ENCODE measurements at places on chromosomes 4 and X. TPM values are rescaled to one million over a fixed set of nuclear protein-coding genes. Genes with fewer than 3 reads are reported as not detected.

The PTPN13 gene
- total RNA-seq: 77.2 TPM

The HSFX4 gene
- not detected for total RNA-seq

The BEX5 gene
- total RNA-seq: 4.4 TPM

The HAND2 gene
- total RNA-seq: 0.35 TPM

The RAP2C gene
- total RNA-seq: 27.4 TPM

The TLR2 gene
- total RNA-seq: 102 TPM

The ESX1 gene
- total RNA-seq: not detected

The GPRASP1 gene
- 5.0 TPM for total RNA-seq

The AKAP14 gene
- 4.8 TPM for total RNA-seq

The DCAF12L2 gene
- not detected for total RNA-seq

The BGN gene
- total RNA-seq: 157 TPM

The TMEM47 gene
- total RNA-seq: 24.8 TPM

The SGMS2 gene
- total RNA-seq: 89.0 TPM

The SYN1 gene
- 0.44 TPM for total RNA-seq

The ETDC gene
- not detected for total RNA-seq

The AFF2 gene
- 10.9 TPM for total RNA-seq

The PCDH11X gene
- total RNA-seq: 0.18 TPM

The NDST4 gene
- total RNA-seq: not detected

The NXF2B gene
- 1.0 TPM for total RNA-seq

The ARHGAP6 gene
- total RNA-seq: 16.7 TPM

The WNK3 gene
- 0.62 TPM for total RNA-seq

The RAB33A gene
- 0.59 TPM for total RNA-seq

The BMP3 gene
- total RNA-seq: 18.2 TPM

The ZFYVE28 gene
- 12.9 TPM for total RNA-seq

The MEPE gene
- total RNA-seq: not detected

The ARAP2 gene
- 74.5 TPM for total RNA-seq

The PABPC5 gene
- 1.6 TPM for total RNA-seq

The CACNA1F gene
- 1.4 TPM for total RNA-seq

The YY2 gene
- 1.1 TPM for total RNA-seq

The ALPK1 gene
- total RNA-seq: 40.1 TPM

The TRAPPC11 gene
- 38.6 TPM for total RNA-seq

The RAB40A gene
- 0.53 TPM for total RNA-seq

The PNCK gene
- not detected for total RNA-seq

The HEPH gene
- 11.4 TPM for total RNA-seq

The UCP1 gene
- not detected for total RNA-seq

The MAGEB1 gene
- total RNA-seq: not detected

The USP17L13 gene
- not detected for total RNA-seq

The SLITRK2 gene
- 0.15 TPM for total RNA-seq

The STARD8 gene
- 36.5 TPM for total RNA-seq

The DRP2 gene
- not detected for total RNA-seq

The CENPVL1 gene
- not detected for total RNA-seq

The CLIC2 gene
- total RNA-seq: 53.4 TPM

The XAGE1A gene
- not detected for total RNA-seq

The TMPRSS11B gene
- total RNA-seq: not detected

The TBX22 gene
- total RNA-seq: not detected

The GYPB gene
- total RNA-seq: not detected

The CT47A7 gene
- total RNA-seq: not detected

The PRKG2 gene
- 6.4 TPM for total RNA-seq

The SYTL4 gene
- 15.3 TPM for total RNA-seq

The CXCL1 gene
- total RNA-seq: 7.0 TPM

The FAM53A gene
- 1.7 TPM for total RNA-seq

The SLC6A14 gene
- total RNA-seq: 45.4 TPM

The CABS1 gene
- total RNA-seq: not detected

Measured in lower lobe of right lung (tissue), 2 donors.